ENCODE measurements at places on chromosomes 7 and 10. TPM values are rescaled to one million over a fixed set of nuclear protein-coding genes. Genes with fewer than 3 reads are reported as not detected.

The CNTNAP2 gene
- not detected for polyA plus RNA-seq

The ADARB2 gene
- not detected for polyA plus RNA-seq

The PRKAR2B gene
- 0.54 TPM for polyA plus RNA-seq

The ACSM6 gene
- polyA plus RNA-seq: not detected

The TAS2R41 gene
- not detected for polyA plus RNA-seq

The CYCS gene
- 68.1 TPM for polyA plus RNA-seq
